ENCODE measurements at places on chromosomes 7 and 10.

GRCh38 chr10:124732931-124733570 is 11.1 kb downstream of the FAM53B start:
- peak; percentile 59 for DNase-seq

- DNase-seq, result no peak
Observed at GRCh38 chr10:23199768-23200511, 7.8 kb downstream of the PTF1A start.

DNA sequence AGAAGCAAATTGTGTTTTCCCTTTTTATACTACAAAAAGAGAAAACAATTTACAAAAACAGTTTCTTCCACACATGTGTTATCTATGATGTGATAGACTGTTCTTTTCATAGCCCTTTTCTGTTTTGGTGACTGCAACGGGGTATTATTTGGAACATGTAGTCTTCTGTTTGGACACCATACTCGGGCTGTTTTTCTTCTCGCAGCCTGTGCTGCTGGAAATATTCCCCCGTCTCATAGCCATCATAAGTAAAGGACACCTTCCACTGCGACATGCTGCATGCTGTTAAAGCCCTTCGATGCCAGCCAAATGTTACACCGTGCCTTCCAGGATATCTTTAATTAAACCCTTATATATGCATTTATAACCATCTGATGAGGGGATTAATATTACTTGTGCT is 222.4 kb downstream of the BICC1 start:
- DNase-seq, result no peak

GRCh38 chr10:112393341-112393740 is 19.4 kb downstream of the ACSL5 start:
- DNase-seq, result no peak

GRCh38 chr7:68006619-68007018 is 1010.0 kb downstream of the TYW1 start:
- no peak for DNase-seq
